ENCODE measurements at places on chromosomes 3 and 15. TPM values are rescaled to one million over a fixed set of nuclear protein-coding genes. Genes with fewer than 3 reads are reported as not detected.

The ALDH1L1 gene
- under 0.01 TPM for total RNA-seq

The TTLL13 gene
- total RNA-seq: 0.14 TPM

The CFAP44 gene
- 3.8 TPM for total RNA-seq

The IL5RA gene
- not detected for total RNA-seq

The FMN1 gene
- 1.0 TPM for total RNA-seq

The LYSMD2 gene
- total RNA-seq: 5.3 TPM

The NEDD4 gene
- total RNA-seq: 17.0 TPM

The DNAH1 gene
- 1.7 TPM for total RNA-seq

The RPP25 gene
- 8.5 TPM for total RNA-seq

The PROS1 gene
- total RNA-seq: 19.2 TPM

The ATP13A4 gene
- total RNA-seq: 0.18 TPM

The DNAH12 gene
- total RNA-seq: under 0.01 TPM

The LIPC gene
- total RNA-seq: 1.3 TPM

The STX19 gene
- not detected for total RNA-seq

The CLDN18 gene
- total RNA-seq: not detected

The TICRR gene
- total RNA-seq: 0.28 TPM

All from smooth muscle cell of bladder (primary cell).